HL-60 (cell line): ENCODE measurements at places on chromosomes 7 and 10.
A peak's percentile ranks its signal among the peaks of the same experiment; 100 is the strongest.

DNA sequence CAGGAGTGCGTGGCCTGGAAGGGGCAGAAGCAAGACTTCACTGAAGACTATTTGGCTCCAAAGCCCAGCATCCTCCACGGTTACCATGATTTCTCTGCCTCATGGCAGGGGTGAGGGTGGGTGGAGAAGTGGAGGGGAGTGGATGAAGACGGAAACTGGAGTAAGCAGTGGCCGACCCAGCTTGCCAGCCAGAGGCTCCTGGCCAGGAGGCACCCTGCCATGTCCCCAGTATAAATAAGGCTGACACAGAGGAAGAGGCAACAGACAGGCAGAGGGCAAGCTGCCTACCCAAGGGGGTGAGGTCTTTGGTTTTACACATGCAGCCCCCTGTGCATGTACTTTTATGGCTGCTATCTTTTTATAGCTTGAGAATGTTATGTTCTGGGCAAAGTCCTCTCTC lies 102.6 kb upstream of the TBX20 start:
- no peak for DNase-seq

- no peak for DNase-seq
These were observed 73.3 kb downstream of the MICALL2 start for GRCh38 chr7:1385809-1386622.

- DNase-seq = no peak
These were observed 27.9 kb upstream of the COL1A2 start for GRCh38 chr7:94366832-94367231.

GRCh38 chr10:70662362-70663220 lies 9.7 kb upstream of the ADAMTS14 start:
- DNase-seq = no peak

DNA sequence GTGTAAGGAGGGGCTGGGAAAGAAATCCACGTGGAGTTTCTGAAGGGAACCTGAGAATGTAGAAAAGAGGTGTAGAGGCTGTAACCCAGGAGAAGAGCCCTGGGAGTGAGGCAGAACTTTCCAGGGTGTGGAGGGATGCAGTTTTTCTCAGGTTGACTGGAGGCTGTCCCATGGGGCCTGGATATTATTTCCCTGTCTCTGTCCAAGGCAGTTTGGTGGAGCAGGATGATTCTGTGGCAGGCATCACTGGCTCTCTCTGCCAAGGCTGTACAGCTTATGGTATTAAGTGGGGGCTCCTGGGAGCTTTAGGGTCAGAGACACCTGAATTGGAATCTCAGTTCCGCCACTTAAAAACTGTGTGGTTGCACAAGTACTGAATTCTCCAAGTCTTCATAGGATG lies 81.6 kb downstream of the CHN2 start:
- no peak for DNase-seq

- no peak for DNase-seq
These were observed 37.8 kb downstream of the PTPRN2 start for GRCh38 chr7:158549616-158550393.

DNA sequence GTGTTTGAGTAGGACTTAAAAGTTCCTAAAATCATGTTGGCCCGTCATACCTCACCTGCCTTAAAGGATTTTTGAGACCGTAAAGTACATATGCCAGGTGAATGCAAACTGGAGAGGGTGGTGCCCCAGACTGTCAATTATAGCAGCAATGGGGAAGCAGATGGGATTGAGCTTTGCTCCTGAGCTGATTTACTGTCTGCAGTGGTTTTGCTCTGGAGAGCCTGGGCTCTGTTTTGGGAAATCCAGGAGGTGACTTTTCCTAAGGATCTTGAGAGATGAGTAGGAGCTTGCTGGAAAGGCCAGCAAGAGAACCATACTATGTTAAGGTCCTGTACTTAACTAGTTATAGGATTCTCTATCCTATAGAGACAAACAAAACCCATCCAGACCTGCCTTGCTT lies 43.0 kb downstream of the COL13A1 start:
- no peak for DNase-seq

DNA sequence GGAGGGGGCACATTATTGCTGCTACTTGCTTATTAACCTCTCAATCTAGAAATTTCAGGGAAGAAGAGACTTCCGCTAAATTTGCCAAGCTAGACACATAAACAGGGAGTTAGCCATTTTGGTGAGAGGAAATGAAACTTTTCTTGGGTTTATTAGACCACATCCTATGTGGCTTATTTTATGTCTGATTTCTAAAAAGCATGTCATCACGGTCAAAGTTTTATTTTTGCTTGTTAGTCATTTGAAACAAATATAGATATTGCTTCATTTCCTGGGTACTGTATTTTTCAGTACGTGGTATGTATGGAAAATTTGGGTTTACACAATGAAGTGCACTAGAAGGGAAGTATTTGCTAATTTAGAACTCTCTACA lies 144.1 kb downstream of the TCF7L2 start:
- peak; percentile 57 for DNase-seq

- no peak for DNase-seq
These were observed 3.4 kb downstream of the TNRC18 start for GRCh38 chr7:5420067-5420880.

GRCh38 chr7:44712012-44712411 lies 36.6 kb upstream of the ZMIZ2 start:
- DNase-seq = no peak

DNA sequence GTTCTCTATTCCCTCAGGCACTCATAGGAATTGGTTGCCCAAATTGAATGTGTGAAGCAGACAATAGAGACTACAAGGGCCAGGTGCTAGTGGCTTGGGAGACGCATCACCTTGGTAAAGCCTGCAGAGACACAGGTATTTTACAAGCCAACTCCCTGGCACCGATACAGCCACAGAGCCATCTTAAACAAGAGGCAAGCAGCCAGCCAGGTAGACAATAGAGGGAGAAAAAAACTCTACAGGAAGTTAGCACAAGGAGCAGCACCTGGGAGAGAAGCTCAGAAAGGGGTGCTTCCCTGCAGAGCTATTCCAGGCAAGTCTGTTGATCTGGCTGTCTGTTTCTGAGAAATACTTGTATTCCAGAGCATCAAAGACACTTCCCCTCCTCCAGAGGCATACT lies 43.0 kb upstream of the CDK1 start:
- DNase-seq = no peak

DNA sequence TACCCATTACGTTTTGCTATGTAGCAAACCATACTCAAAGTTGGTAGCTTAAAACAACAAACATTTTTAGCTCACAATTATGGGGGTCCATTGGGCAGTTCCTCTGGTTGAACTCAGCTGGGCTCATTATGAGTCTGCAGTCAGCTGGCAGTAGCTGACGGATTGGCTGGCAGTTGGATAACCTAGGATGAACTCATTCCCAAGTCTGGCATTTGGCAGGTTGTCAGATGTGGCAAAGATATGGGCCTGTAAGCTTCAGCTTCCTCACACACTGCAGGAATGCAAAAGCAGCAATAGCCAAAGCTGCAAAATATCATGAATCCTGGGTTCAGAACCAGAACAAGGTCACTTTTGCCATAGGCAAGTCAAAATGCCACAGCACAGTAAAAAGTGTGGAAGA lies 412.2 kb upstream of the SORCS1 start:
- no peak for DNase-seq

GRCh38 chr7:66043681-66044497 lies 31.7 kb upstream of the ASL start:
- peak; percentile 59 for DNase-seq
